ENCODE measurements at places on chromosomes 5 and 9. TPM values are rescaled to one million over a fixed set of nuclear protein-coding genes. Genes with fewer than 3 reads are reported as not detected.

Gene DEPDC1B
- 1.3 TPM for total RNA-seq

Gene SLC45A2
- total RNA-seq, result 0.14 TPM

Gene ATOX1
- total RNA-seq, result 39.3 TPM

Gene QSOX2
- total RNA-seq, result 15.4 TPM

Gene PPP3R2
- total RNA-seq, result not detected

Gene SPINK13
- not detected for total RNA-seq

Gene ADCY2
- total RNA-seq, result 0.07 TPM

Gene C1QTNF3
- total RNA-seq, result 1.00 TPM

Gene MARCOL
- not detected for total RNA-seq

Gene TAF11L10
- total RNA-seq, result not detected

Gene PCDHGA12
- 2.2 TPM for total RNA-seq
